Activated T-cell treated with anti-CD3 and anti-CD28 coated beads for 48 hours (primary cell): ENCODE measurements at places on chromosomes 2 and 18.

GRCh38 chr2:35819033-35819432 is 536.5 kb upstream of the CRIM1 start:
- DNase-seq: no peak

DNA sequence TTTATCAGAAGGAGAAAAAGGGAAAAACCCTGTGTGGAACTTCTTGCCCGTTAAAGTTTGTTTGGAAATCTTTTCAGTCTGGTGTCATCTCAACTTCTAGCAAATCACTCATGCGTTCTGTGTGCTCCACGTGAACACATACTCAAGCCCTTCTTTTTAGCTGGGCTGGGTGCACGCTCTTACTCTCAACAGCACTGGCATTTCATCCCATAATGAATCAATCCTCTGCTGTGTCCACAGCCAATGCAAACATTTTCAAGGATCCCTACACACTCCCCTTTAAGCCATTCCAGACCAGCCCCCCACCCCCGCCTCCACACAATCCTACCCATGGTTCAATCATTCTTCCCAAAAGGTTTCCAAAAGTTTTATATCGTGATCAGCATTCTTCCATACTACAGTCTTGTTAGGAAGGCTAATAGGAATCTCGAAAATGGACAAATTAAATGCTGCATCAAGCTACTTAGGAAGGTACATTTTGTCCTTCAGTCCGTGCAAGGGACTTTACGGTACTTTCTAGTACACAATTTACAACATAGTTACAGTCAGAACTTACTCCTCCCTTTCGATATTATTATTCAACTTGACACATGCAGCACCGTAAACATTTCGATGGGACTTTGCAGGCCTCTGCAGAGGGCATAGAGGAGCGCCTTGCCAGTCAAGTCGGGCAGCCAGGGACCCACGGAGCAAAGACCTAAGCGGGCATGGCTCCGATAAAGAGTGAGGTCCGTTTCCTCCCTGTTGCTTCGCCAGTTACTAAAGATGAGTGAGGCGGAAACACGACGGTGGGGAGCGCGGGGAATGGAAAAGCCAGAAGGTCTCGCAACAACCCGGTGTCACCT is 1.4 kb downstream of the PTGR3 start:
- DNase-seq: peak; percentile 30

DNA sequence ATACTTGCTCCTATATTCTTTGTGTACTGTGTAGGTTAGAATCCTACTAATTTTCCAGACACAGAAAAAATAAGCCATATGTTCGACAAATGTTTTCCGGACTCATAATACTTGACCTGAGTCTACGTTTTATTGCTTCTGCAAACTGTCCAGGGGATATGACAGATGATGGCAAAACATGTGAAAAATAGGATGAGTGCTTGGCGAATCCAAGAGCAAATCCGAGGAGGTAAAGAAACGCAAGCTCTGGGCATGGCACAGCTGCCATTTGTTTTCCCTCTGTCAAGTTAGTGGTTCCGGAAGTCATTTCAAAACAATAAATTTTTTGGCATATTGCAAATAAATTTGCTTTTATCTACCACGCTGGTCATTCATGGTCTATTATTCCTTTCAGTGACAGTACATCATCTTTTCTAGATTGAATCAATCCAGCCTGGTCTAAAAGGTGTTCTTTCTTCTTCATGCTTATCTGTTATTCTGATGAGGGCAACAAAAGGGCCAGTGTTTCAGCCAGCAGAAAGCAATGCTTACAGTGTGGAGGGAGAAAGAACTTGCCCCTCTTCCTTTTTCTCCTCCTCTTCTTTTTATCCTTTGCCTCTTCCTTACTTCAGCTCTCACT is 476.1 kb upstream of the SOX11 start:
- DNase-seq: no peak

DNA sequence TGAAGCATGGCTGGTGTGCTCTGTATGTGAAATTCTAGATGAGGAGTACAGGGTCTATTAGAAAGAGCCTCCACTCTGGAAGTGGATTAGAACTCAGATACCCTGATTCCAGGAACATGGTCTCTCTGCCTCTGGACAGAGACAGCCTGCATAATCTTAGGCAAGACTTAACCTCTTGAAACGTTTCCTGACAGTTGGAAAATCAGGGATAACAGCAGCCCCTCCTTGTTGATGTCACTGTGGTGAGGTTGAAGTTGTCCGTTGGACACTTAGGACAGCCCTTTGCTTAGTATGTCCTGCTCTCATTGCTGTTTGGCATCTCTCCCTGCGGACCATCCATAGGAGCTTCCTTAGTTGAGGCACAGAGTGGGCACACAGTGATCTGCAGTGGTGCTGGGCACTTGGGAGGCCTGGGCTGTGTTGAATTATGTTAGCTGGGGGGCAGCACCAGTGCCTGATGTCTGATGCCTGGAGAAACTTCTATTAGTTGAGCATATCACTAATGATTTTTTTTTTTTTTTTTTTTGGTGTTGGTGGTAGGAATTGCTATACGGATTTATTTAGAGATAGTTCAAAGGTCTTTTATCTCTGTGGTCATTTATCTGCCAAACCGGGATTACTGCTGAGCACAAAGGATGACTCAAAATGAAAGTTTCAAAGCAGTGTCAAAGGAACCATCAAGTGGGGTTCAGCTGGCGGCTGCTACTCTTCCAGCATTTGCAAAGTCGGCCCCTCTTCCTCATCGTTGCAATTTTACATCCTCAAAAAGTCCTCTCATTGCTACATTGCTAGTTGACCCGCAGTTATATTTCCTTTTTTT is 28.8 kb downstream of the SETBP1 start:
- no peak for DNase-seq

GRCh38 chr2:62596061-62596921 is 90.3 kb upstream of the TMEM17 start:
- no peak for DNase-seq

- no peak for DNase-seq
Measured at GRCh38 chr18:25724997-25725396, 365.4 kb downstream of the SS18 start.

DNA sequence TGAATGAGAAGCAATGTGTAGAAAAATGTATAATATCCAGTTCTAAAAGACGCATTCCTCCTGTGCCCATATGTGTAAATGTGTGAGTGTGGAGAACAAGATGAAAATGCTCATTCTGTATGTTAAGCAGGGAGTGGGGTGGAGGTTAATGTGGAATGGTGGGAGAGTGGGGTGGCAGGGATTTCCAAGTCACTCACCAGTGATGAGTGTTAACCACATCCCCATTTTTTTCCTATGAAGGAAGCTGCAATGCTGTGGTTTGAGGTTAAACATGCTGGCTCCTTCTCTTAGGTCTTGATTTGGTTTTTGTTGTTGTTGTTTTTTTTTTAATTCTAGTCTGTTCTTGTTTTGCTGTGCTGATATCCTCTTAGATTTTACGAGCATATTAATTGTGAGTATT is 169.4 kb downstream of the NEDD4L start:
- no peak for DNase-seq
